ENCODE measurements at places on chromosomes 3 and 15. TPM values are rescaled to one million over a fixed set of nuclear protein-coding genes. Genes with fewer than 3 reads are reported as not detected.

The NOX5 gene
- total RNA-seq = not detected

The PRICKLE2 gene
- total RNA-seq = 4.1 TPM

The CNTN3 gene
- 5.2 TPM for total RNA-seq

The HGD gene
- total RNA-seq = not detected

The NRG4 gene
- total RNA-seq = not detected

The DPH3 gene
- total RNA-seq = 18.2 TPM

The PLSCR2 gene
- total RNA-seq = not detected

The LRTM1 gene
- total RNA-seq = not detected

The DUOXA2 gene
- not detected for total RNA-seq

The GPR27 gene
- total RNA-seq = 4.4 TPM

The GOLGA8K gene
- 0.74 TPM for total RNA-seq

The ARPIN gene
- total RNA-seq = 11.3 TPM

The CACNA2D2 gene
- 2.8 TPM for total RNA-seq

The ZNF860 gene
- total RNA-seq = 0.17 TPM

The OCA2 gene
- total RNA-seq = 0.15 TPM

The GCNT3 gene
- total RNA-seq = not detected

The XCR1 gene
- total RNA-seq = not detected

The WWTR1 gene
- total RNA-seq = 40.0 TPM

The GASK1A gene
- total RNA-seq = 0.59 TPM

The ARPP21 gene
- not detected for total RNA-seq

The KBTBD13 gene
- 10.6 TPM for total RNA-seq

The CGNL1 gene
- 15.2 TPM for total RNA-seq

The IQCF5 gene
- not detected for total RNA-seq

The MYRIP gene
- 0.84 TPM for total RNA-seq

The TRAK1 gene
- total RNA-seq = 323 TPM

The ANKRD34C gene
- not detected for total RNA-seq
